ENCODE measurements at places on chromosomes 3 and 15. TPM values are rescaled to one million over a fixed set of nuclear protein-coding genes. Genes with fewer than 3 reads are reported as not detected.

- no peak overlapping the region for H3K27ac ChIP-seq
- DNase-seq, result no peak
- H3K36me3 ChIP-seq, result no peaks in the 10 kb centered on the region
- H3K27me3 ChIP-seq, result no peaks in the 10 kb centered on the region
- H3K4me3 ChIP-seq, result no peak overlapping the region
Observed at GRCh38 chr15:48718646-48719045, 73.1 kb upstream of the FBN1 start.

AP4E1 gene
- 9.5 TPM for total RNA-seq

- peak overlapping the region; percentile 69 for H3K27ac ChIP-seq
- H3K4me3 ChIP-seq, result peak overlapping the region; percentile 71
- no peak for DNase-seq
- H3K4me1 ChIP-seq, result peaks cover 94% of the 10 kb centered on the region
Observed at GRCh38 chr3:152291649-152292066, 22.9 kb downstream of the MBNL1 start.

- no peak overlapping the region for H3K27ac ChIP-seq
- H3K36me3 ChIP-seq, result no peaks in the 10 kb centered on the region
- H3K4me1 ChIP-seq, result peaks cover 11% of the 10 kb centered on the region
- no peak overlapping the region for H3K4me3 ChIP-seq
- no peak for DNase-seq
- peaks cover 2% of the 10 kb centered on the region for H3K27me3 ChIP-seq
Observed at GRCh38 chr15:34993412-34993811, 5.3 kb upstream of the ZNF770 start.

GRCh38 chr3:143236226-143236964, 116.8 kb downstream of the CHST2 start:
- no peak overlapping the region for H3K27ac ChIP-seq
- H3K4me1 ChIP-seq, result no peaks in the 10 kb centered on the region
- no peak overlapping the region for H3K4me3 ChIP-seq
- H3K36me3 ChIP-seq, result no peaks in the 10 kb centered on the region
- DNase-seq, result no peak
